Hepatocyte (in vitro differentiated cells): ENCODE measurements at places on chromosomes 1 and 21. TPM values are rescaled to one million over a fixed set of nuclear protein-coding genes. Genes with fewer than 3 reads are reported as not detected.

DNA sequence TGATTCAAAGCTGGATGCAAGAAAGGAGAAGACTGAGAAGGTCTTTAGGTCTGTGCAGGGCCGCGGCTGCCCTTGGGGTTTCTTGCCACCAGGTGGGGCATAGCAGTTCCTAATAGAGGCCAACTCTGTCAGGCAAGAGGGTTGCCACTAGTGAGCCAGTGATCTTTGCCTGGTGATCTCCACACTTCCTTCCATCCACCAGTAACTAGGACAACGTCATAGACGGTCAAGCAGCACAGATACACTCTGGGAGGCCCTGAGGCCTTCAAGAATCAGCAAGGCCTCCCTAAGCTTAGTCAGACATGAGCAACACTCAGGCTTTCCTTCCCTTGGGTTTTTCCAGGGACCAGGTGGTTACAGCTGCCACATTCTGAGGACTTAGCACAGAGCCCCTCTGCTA, 32.9 kb upstream of the ATP2B4 start:
- no peaks in the 10 kb centered on the region for H3K36me3 ChIP-seq
- H3K27me3 ChIP-seq: no peaks in the 10 kb centered on the region
- peak overlapping the region; percentile 83 for H3K27ac ChIP-seq
- H3K4me3 ChIP-seq: no peak overlapping the region
- peak; percentile 46 for DNase-seq

DNA sequence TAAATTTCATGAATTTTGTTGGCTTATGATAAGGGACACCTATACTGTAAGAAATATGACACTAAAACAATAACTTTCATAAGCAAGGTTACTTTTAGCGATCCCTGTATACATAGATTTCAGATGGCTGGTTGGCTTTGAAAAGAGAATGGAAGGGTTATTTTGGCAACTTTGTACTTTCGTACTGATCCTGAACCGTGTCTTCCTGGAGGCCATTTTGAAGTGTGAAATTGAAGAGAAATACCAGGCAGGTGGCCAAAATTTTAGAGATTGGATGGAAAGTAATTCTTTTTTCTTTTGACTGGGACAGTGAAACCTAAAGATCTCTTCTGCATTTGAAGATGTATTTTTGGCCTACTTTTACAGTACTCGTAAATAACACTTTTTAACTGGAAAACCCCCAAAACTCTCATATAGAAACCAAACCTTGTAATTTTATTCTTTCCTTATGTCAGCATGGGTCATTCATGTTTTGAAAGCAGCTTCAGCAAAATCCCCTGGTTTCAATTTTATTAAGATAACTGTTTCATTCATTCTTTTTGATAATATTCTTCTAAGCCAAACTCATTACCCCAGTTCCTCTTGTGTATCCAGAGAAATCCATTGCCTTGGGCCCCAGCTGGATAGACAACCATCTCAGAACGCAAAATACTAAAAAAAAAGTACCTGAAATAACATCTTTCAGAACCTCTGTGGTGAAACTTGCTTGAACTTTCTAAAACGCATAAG, 38.4 kb upstream of the ZNF281 start:
- H3K27me3 ChIP-seq: no peaks in the 10 kb centered on the region
- H3K4me1 ChIP-seq: no peaks in the 10 kb centered on the region
- H3K27ac ChIP-seq: no peak overlapping the region
- no peak for DNase-seq
- H3K4me3 ChIP-seq: no peak overlapping the region

DNA sequence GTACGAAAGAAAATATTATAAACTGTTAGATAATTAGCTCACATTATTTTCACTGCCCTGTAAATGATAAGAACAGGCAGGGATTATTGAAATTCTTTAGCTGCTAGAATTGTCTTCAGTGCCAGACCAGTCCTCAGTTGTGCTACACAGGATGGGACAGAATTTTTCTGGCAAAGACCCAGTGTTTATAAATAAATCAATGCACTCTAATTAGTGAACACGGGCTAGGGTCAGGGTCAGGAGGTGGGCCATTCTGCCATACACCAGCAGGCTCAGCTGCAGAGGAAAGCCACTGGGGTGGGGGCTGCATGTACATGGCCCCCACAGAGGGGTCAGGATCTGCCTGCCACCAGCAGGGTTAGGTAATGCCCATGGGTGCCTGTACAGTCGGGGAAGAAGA, 6.4 kb downstream of the BCAR3 start:
- no peak overlapping the region for H3K4me3 ChIP-seq
- DNase-seq: no peak
- no peaks in the 10 kb centered on the region for H3K27me3 ChIP-seq
- H3K36me3 ChIP-seq: no peaks in the 10 kb centered on the region

GRCh38 chr1:1075148-1075935, 1.2 kb upstream of the RNF223 start:
- no peak overlapping the region for H3K4me3 ChIP-seq
- H3K36me3 ChIP-seq: no peaks in the 10 kb centered on the region
- no peaks in the 10 kb centered on the region for H3K27me3 ChIP-seq
- no peak for DNase-seq
- H3K27ac ChIP-seq: no peak overlapping the region

- H3K27ac ChIP-seq: no peak overlapping the region
- no peak for DNase-seq
- no peaks in the 10 kb centered on the region for H3K27me3 ChIP-seq
- peaks cover 7% of the 10 kb centered on the region for H3K4me1 ChIP-seq
- no peaks in the 10 kb centered on the region for H3K36me3 ChIP-seq
- H3K4me3 ChIP-seq: no peak overlapping the region
Observed at GRCh38 chr1:12578860-12579422, 39.1 kb downstream of the DHRS3 start.

The CLCA1 gene
- total RNA-seq: 39.1 and 42.9 TPM in 2 replicates

GRCh38 chr1:154568157-154568815, 708 bp downstream of the CHRNB2 start:
- no peaks in the 10 kb centered on the region for H3K4me1 ChIP-seq
- H3K27ac ChIP-seq: no peak overlapping the region
- no peaks in the 10 kb centered on the region for H3K36me3 ChIP-seq
- peaks cover 26% of the 10 kb centered on the region for H3K27me3 ChIP-seq
- no peak overlapping the region for H3K4me3 ChIP-seq
- DNase-seq: no peak

- H3K27ac ChIP-seq: no peak overlapping the region
- H3K4me1 ChIP-seq: no peaks in the 10 kb centered on the region
- no peaks in the 10 kb centered on the region for H3K36me3 ChIP-seq
- DNase-seq: no peak
Observed at GRCh38 chr1:38746402-38746935, 113.1 kb downstream of the RRAGC start.

GRCh38 chr1:16349847-16350406, 2.4 kb downstream of the FBXO42 start:
- DNase-seq: no peak
- no peaks in the 10 kb centered on the region for H3K27me3 ChIP-seq
- H3K4me1 ChIP-seq: peaks cover 24% of the 10 kb centered on the region
- H3K27ac ChIP-seq: peak overlapping the region; percentile 14

GRCh38 chr1:151146072-151146411, 389 bp downstream of the SEMA6C start:
- H3K4me1 ChIP-seq: peaks cover 20% of the 10 kb centered on the region
- H3K36me3 ChIP-seq: no peaks in the 10 kb centered on the region
- H3K27ac ChIP-seq: no peak overlapping the region
- H3K4me3 ChIP-seq: peak overlapping the region; percentile 58

The TNFRSF9 gene
- total RNA-seq: 0.20 and 1.2 TPM in 2 replicates

- DNase-seq: no peak
- H3K36me3 ChIP-seq: no peaks in the 10 kb centered on the region
- H3K4me3 ChIP-seq: no peak overlapping the region
- H3K4me1 ChIP-seq: peaks cover 9% of the 10 kb centered on the region
- H3K27me3 ChIP-seq: no peaks in the 10 kb centered on the region
- H3K27ac ChIP-seq: no peak overlapping the region
Observed at GRCh38 chr1:230763927-230764591, 16.9 kb downstream of the CAPN9 start.

- no peak overlapping the region for H3K4me3 ChIP-seq
- peaks cover 3% of the 10 kb centered on the region for H3K4me1 ChIP-seq
- H3K27ac ChIP-seq: no peak overlapping the region
Observed at GRCh38 chr1:77824694-77825093, 45.2 kb downstream of the MIGA1 start.

The ASCL5 gene
- total RNA-seq: not detected in 2 replicates

DNA sequence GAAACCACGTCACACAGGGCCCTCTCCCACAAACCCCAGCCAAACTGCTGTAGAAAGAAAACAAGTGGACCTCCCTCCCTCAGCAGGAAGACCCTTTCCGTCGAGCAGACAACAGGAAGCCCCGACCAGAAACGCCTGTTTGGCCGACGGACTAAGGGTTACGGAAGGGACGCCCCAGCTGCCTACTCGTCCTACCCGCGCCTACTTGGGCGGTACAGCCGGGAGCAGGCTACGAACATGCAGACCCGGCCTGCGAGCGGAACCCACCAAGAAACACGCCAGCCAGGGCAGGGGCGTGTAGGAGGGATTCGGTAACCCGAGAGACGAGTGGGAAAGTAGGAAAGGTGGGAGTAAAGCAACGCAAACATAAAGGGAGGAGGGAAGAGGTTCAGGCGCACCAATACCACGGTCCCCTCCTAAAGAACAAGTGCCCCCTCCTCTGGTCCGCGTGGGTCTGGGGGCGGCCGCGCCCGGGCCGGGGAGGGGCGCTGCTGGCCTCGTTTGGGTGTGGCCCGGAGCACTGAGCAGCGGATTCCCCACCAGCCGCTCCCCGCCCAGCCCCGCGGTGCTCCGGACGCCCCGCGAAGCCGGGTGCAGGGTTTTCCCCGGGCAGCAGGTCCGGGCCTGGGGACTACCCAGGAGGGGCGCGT, 450 bp downstream of the S100A10 start:
- H3K27ac ChIP-seq: peak overlapping the region; percentile 100
- no peaks in the 10 kb centered on the region for H3K27me3 ChIP-seq

DNA sequence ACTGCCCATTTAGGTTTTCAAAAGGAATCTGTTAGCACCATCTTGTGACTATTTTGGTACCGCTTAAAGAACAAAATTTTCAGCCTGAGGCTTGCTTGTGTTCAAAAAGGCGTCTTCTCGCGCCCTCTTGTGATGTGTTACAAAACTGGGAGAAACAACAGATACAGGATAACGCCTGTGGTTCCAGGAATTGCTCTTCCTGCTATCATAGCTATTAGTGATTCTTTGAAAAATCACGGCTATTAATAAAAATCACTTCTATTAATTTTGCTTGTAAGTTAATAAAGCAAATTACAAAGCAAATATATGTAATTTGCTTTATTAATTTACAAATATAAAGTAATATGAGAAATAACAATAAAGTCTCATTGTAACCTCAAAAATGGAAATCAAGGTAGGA, 82.2 kb upstream of the ABCD3 start:
- no peak overlapping the region for H3K27ac ChIP-seq
- no peaks in the 10 kb centered on the region for H3K4me1 ChIP-seq
- no peak overlapping the region for H3K4me3 ChIP-seq
- no peaks in the 10 kb centered on the region for H3K36me3 ChIP-seq

DNA sequence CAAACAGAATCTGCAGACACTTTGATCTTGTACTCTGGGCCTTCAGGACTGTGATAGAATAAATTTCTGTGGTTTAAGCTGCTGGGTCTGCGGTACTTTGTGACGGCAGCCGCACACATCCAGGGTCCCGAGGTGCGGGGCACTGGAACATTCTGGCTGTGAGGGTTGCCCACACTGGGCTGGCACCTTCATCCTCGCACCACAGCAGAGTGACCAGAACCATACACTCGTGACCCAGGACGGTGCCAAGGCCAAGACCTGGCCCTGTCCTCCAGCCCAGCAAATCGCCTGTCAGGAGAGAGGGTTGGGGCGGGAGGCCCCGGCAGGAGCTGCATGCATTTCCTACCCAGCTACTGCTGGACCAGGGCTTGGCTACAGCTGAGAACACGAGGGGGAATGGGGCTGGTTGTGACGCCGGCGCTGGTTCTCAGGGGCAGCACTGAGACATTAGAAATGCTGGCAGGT, 2.6 kb upstream of the FTCD start:
- H3K36me3 ChIP-seq: no peaks in the 10 kb centered on the region
- H3K4me3 ChIP-seq: no peak overlapping the region
- H3K4me1 ChIP-seq: peaks cover 5% of the 10 kb centered on the region
- peak; percentile 3 for DNase-seq

- DNase-seq: no peak
- H3K27me3 ChIP-seq: no peaks in the 10 kb centered on the region
- peak overlapping the region; percentile 88 for H3K27ac ChIP-seq
Observed at GRCh38 chr1:101026430-101026788, 825 bp upstream of the DPH5 start.

The FAM72C gene
- total RNA-seq: 0.07 TPM in 1 of 2 replicates, not detected in the other

DNA sequence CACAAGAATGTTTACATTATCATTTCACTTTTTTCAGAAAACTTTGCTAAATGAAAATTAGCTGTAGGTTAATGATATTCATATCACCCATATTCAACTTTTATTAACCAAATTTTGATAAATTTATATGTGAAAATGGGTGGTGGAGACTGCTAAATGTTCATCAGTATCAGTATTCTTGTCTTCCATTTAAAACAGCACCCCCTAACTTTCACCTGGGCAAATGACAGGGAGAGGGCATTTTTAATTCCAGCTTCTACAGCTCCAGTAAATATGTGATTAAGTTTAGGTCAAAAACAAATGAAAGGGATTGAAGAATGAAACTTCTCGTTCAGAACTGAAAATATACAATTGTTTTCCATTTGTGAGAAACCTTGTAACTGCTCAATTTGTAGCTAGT, 722.2 kb downstream of the KCNT2 start:
- no peak overlapping the region for H3K27ac ChIP-seq
- no peak overlapping the region for H3K4me3 ChIP-seq
- DNase-seq: no peak
- no peaks in the 10 kb centered on the region for H3K27me3 ChIP-seq
- no peaks in the 10 kb centered on the region for H3K36me3 ChIP-seq

- peak within 1 kb of the TSS; percentile 27 for H3K4me3 ChIP-seq
- peaks cover 21% of the 10 kb centered on the region for H3K4me1 ChIP-seq
- no peaks in the 10 kb centered on the region for H3K36me3 ChIP-seq
- peak; percentile 88 for DNase-seq
Observed at GRCh38 chr1:154324669-154325582, at the start of gene ATP8B2. ATP8B2 (plus strand) TSS chr1:154325525; CDS start chr1:154328142, 2,617 bp downstream.

DNA sequence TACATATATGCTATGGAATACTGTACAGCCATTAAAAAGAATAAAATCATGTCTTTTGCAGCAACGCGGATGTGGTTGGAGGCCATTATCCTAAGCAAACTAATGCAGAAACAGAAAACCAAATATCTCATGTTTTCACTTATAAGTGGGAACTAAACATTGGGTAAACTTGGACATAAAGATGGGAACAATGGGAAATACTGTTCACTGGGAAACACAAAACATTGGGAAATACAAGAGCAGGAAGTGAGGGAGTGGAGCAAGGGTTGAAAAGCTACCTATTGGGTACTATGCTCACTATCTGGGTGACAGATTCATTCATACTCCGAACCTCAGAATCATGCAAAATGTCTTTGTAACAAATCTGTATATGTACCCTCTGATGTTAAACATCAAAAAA, 17.3 kb upstream of the PPT1 start:
- no peak for DNase-seq
- no peaks in the 10 kb centered on the region for H3K4me1 ChIP-seq
- no peak overlapping the region for H3K27ac ChIP-seq
- no peaks in the 10 kb centered on the region for H3K27me3 ChIP-seq

DNA sequence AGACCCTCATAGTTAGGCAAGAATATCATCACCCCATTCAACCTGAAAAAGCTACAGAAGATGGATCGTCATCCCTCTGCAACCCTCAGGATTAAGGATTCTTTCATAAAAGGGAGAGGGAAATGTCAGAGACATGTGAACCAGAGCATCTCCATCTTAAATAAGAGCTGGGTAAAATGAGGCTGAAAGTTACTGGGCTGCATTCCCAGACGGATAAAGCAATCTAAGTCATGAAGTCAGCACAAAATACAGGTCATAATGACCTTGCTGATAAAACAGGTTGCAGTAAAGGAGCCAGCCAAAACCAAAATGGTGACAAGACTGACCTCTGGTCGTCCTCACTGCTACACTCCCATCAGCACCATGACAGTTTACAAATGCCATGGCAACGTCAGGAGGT, 22.6 kb downstream of the PRDX6 start:
- H3K27ac ChIP-seq: no peak overlapping the region
- no peak overlapping the region for H3K4me3 ChIP-seq
- no peak for DNase-seq
